Right ventricle myocardium inferior (tissue), 1 donor: ENCODE measurements at places on chromosomes 5 and 9. TPM values are rescaled to one million over a fixed set of nuclear protein-coding genes. Genes with fewer than 3 reads are reported as not detected.

DNA sequence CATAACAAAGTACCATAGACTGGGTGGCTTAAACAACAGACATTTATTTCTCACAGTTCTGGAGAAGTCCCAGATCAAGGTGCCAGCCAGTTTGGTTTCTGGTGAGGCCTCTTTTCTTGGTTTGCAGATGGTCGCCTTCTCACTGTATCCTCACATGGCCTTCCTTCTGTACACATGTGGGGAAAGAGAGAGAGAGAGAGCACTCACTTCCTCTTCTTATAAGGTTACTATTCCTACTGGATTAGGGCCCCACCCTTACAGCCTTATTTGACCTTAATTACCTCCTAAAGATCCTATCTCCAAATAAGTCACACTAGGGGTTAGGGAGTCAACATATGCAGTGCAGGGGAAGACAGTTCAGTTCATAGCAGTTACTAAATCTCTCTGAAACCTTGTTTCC lies 205.6 kb upstream of the GDNF start:
- DNase-seq = no peak

DNA sequence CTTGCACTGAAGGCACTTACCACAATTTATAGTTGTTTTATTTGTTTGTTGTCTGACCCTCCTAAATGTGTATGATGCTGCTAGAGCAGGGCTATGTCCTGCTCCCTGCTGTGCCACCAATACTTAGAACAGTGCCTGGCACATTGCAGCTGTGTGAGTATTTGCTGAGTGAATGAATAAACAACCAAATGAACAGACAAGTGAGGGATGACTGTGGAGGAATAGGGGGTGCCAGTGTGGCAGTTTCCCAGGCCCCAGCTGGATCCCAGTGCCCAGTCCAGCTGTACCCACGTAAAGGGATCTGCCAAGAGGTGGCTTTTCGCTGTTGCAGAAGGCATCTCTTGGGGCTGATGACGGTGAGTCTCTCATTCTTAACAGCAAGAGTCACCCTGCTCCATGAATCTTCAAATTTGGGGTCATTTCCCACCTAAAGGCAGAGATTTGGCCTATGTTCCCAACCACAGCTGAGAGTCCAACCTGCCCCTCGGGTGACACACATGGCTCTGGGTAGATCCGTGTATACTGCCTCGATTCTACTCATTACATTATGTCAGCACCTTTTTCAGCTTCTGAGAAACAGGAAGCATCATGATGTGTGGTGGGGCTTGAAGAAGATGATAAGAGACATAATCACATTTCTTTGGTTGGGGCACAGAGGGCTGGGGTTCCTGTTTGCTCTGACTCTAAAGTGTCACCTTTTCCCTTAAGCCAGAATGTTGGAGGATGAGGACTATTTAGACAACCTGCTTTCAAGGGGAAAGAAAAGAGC lies 14.3 kb downstream of the IL5 start:
- DNase-seq = peak; percentile 35

DNA sequence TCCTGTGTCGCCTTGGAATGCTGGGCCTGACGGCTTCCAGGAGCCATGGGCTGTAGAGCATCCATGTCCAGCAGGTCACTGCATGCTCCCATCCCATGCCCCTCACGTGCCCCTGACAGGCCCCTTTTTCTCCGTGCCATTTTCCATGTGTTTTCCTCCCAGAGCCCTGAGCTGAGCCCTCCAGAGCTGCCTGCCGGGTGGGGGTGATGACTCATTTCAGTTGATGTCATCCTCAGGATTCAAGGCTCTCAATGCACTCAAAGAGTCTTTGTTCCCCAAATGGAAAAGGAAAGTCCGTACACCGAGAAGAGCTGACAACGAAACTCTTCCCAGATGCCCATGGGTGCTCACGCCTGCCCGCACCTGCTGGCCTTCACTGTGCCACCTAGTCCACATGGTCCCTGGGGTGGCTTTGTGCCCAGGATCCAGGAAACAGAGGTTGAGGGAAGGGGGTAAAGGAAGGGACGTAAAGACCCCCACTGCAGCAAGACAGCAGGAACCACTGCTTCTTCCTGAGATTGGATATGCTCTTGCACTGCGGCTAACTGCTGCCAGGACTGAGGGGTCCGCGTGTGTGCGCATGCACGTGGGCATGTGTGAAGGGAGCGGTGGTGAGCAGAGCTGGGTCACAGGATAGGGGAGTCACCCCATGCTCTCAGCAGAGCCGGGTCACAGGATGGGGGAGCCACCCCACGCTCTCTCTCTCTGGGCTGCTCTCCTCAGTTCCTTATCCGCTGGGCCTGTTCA lies 27.6 kb downstream of the COL15A1 start:
- no peak for DNase-seq

SQSTM1 gene
- total RNA-seq = 407 TPM

DNA sequence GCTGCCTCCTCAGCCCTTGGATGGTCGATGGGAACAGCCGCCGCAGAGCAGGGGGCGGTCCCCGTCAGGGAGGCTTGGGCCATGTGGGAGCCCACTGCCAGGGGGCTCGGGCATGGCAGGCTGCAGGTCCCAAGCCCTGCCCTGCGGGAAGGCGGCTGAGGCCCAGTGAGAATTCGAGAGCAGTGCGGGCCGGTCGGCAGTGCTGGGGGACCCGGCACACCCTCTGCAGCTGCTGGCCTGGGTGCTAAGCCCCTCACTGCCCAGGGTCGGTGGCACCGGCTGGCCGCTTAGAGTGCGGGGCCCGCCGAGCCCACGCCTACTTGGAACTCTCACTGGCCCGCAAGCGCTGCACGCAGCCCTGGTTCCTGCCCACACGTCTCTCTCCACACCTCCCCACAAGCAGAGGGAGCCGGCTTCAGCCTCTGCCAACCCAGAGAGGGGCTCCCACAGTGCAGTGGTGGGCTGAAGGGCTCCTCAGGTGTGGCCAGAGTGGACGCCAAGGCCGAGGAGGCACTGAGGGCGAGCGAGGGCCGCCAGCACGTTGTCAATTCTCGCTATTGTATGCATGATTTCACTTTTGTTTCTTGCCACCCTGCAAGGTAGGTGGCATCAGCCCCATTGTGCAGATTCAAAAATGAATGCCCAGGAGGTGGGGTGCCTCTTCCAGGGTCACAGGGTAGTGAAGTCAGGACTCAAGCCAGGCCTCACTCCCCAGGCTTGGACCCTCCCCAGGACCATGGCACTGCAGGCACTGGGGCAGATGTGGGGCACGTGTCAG lies 48.6 kb downstream of the COL15A1 start:
- no peak for DNase-seq

DNA sequence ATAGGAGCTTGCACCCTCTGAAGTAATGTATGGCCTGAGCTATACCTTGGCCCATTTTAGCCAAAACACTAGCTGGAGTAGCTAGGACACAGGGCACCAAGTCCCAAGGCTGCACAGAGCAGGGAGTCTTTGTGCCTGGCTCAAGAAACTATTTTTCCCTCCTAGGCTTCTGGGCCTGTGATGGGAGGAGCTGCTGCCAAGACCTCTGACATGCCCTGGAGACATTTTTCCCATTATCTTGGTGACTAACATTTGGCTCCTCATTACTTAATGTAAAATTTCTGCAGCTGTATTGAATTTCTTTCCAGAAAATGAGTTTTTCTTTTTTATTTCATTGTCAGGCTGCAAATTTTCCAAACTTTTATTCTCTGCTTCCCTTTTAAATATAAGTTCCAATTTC lies 1099.2 kb downstream of the CDH18 start:
- DNase-seq = no peak

- DNase-seq = no peak
Measured at GRCh38 chr5:158609333-158610050, 490.2 kb downstream of the EBF1 start.

NR6A1 gene
- total RNA-seq = 1.2 TPM

RELL2 gene
- 0.78 TPM for total RNA-seq

DNA sequence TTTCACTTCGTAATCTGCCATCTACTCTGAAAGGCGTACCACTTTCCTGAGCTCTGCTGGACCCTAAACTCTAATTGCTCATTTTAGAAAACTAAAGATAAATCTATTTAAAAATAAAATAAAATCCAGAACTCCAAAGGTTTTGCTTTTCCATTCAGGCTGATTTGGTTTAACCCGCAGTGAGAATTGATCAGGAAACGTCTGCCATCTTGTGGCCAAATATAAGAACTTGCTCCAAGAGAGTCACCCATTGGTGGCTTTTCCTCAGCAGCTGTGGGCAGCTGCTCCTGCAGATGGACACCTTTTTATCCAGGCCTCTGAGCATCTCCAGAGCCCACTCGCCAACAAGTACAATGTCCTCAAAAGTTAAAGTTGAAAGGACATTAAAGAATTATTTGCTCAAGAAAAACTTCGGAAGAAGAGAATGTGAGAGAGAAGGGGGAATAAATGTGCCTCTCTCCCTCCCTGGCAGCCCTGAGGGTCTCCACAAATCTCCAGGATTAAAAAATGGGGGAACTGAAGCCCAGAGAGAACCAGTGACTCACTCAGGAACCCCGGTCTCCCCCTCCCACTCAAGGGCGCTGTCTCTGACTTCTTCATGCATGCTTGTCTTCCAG lies 4.1 kb downstream of the SAXO1 start:
- DNase-seq = no peak

DNA sequence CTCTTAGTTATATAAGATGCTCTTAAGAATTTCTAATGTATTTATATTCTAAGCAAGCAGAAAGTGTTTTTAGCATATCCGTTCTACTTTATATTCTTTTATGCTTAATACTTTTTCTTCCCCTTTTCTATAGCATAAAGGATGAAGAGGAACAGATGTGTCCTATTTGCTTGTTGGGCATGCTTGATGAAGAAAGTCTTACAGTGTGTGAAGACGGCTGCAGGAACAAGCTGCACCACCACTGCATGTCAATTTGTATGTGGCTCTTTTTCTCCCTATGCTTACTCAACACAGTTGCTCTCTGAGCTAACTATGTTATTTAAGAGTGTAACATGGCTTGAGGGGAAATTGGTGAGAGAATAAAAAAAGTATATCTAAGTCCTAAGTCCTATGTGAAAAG lies 37.6 kb upstream of the SETD9 start:
- no peak for DNase-seq

GRCh38 chr9:23638011-23638410 lies 188.0 kb downstream of the ELAVL2 start:
- DNase-seq = no peak

DNA sequence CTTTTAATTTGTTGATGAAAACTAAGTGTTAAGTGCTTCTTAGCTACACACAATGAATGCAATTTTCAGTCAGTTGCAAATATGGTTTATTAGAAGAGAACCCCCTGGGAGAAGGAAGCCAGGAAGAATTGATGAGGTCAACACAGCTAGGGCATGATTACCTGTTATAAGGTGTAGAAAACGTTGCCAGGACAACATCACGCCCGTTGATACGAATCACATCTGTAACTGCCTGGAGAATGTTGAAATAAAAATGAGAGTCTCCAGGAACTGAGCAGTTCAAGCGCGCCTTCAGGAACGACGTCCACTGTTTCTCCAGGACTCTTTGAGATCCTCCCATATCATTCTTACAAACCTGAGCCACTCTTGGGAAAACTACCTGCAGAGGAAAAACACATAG lies 88.0 kb downstream of the SEMA6A start:
- no peak for DNase-seq

SLC27A4 gene
- total RNA-seq = 19.2 TPM

DNA sequence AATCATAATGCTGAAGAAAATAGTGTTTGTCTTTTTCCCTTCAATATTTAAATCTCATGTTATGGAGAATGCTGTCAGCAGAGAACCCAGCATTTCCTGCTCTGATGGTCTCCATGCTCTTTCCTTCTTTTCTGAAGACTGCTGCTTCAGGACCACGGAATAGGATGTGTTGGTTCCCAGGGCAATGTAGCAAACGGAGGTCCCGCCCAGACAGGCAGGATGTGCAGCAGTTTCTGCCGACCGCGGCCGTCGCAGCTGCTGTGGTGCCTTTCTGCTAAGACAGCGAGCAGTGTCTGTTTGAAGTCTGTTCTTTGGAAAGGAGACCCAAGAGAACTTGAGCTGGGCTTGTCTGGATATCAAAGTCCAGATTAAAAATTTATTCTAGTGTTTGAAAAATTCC lies 654.3 kb downstream of the CCDC171 start:
- peak; percentile 75 for DNase-seq

DNA sequence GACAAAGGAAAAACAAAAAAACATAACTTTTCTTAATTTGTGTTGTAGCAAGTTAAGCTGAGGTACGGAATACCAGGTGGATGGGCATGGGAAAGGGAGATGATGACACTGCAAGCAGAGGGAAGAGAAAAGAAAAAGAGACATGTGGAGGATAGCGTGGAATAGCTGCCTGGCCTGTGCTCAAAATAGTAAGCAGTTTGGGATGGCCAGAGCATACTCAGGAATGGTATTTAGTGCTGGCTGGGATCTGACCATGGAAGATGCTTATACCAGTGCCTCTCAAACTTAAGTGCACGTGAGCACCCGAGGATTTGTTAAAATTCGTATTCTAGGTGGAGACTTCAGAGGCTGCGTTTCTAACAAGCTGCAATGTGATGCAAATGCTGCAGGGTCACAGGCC lies 41.3 kb downstream of the LNPEP start:
- DNase-seq = no peak

DNA sequence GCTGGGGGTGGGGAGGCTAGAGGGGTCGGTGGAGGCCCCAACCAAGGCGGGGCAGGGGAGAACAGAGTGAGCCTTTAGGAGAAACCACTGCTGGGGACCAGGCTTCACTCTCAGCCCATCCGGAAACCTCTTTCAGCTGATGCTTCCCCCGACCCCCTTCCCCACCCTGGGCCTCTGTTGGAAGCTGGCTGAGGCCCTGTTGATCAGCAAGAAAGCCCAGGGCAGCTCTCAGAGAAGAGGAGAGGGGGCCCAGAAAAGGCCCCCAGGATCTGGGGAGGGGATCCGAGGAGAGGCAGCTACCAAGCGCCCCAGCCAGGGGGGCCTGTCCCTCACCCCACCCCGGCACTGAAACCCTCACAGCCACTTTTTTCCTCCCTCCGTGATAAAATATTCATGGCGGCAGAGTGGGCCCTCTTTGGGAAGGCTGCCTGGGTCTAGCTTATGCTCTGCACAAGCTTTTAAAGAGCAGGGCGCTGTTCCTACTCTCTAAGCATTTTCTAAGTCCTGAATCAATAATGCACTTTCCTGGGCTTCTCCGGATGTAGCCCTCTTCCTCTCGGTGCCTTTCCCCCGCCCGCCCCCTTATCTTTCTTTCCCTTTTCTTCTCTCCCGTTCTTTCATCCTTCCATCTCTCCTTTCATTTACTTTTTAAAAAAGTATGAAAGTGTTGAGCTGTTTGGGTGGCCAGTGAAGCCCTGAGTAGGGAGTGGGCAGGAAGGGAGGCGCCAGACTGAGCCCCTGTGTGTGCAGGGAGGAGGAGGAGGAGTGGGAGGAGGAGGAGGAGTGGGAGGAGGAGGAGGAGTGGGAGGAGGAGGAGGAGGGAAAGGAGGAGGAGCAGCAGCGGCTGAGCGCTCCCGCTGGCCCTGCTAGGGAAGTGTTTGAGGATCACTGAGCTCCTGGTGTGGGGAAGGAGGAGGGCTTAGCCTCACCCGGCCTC lies 23.5 kb downstream of the NTNG2 start:
- no peak for DNase-seq

GRCh38 chr5:151751091-151751490 lies 7.3 kb downstream of the ATOX1 start:
- no peak for DNase-seq

DNA sequence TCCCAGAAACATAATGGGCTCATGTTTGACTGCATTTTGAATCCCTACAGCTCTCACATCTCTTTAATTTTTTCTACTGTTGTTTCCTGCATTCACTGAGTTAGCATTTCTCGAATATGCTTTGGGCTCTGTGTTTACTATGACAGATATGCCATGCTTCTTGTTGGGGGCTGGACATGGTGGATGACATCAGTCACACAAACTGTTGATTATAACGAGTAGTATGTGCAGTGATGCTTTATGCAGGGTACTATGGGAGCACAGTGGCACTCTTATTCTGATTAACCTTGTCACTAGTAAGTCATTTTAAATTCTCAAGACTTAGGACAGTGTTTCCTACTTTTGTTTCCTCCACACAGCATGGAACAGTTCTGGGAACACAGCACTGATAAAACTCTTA lies 295.4 kb upstream of the ZNF608 start:
- no peak for DNase-seq
